ENCODE measurements at places on chromosomes 4 and X.

DNA sequence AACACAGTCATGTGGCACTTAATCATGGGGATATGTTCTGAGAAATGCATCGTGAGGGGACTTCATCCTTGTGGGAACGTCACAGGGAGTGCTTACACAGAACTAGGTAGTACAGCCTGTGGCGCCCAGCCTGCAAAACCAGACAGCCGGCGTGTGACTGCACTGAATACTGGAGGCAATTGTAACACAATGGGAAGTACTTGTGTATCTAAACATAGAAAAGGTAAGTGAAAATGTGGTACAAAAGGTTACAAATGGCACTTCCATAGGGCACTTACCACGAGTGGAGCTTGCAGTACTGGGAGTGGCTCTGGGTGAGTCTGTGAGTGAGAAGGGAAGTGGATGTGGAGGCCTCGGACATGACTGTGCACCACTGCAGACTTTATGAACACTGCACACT, 5.2 kb downstream of the TLR3 start:
- DNase-seq = no peak

GRCh38 chr4:156437666-156438065, 484.0 kb upstream of the CTSO start:
- DNase-seq = no peak

DNA sequence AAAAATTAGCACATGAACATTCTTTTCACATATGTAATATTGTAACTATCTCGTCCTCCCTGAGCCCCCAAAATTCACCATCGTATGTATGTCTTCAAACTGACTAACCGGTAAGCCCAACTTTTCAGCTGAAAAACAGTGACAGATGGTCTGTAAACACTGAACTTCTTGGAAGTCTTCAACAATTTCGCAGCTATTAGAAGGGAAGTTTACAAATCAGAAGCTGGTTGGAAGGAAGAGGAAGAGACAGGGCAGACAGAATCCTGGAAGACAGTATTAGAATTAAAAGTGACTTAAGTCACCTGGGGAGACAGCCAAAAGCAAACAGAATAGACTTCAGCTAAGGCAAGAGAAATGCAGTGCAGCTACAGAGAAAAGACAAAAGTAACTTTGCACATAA, 858.4 kb downstream of the ADGRL3 start:
- DNase-seq = no peak

- peak; percentile 5 for DNase-seq
Observed at GRCh38 chr4:139266583-139267257, 13.3 kb downstream of the MGARP start.

- no peak for DNase-seq
Observed at GRCh38 chr4:101067383-101067782, 279.9 kb downstream of the PPP3CA start.

- no peak for DNase-seq
Observed at GRCh38 chr4:187065396-187065795, 341.7 kb upstream of the FAT1 start.

DNA sequence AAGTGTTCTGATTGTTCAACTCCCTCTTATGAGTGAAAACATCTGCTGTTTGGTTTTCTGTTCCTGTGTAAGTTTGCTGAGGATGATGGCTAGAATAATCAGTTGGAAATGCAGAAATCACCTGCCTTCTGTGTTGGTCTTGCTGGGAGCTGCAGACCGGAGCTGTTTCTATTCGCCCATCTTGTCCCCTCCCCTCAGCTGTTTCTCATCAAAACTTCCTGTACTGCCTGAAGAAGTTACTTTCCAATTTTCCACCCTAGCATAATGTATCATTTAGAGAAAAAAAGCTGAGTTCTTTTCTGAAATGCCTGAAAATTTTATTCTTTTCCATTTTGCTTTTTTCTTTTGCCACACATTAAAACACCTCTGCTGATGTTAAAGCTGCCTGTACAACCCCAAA, 167.6 kb downstream of the TEX13A start:
- no peak for DNase-seq

- no peak for DNase-seq
Observed at GRCh38 chr4:54496412-54496811, 161.3 kb upstream of the KIT start.

GRCh38 chrX:18353931-18354368, 538 bp downstream of the SCML2 start:
- DNase-seq = peak; percentile 42

DNA sequence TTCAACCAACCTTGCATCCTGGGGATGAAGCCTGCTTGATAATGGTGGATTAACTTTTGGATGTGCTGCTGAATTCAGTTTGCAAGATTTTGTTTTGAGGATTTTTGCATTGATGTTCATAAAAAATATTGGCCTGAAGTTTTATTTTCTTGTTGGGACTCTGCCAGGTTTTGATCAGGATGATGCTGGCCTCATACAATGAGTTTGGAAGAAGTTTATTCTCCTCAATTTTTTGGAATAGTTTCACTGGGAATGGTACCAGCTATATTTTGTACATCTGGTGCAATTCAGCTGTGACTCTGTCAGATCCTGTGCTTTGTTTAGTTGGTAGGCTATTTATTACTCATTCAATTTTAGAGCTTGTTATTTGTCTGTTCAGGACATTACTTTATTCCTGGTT, 340.3 kb upstream of the TRAM1L1 start:
- no peak for DNase-seq

GRCh38 chr4:138104284-138104680, 137.9 kb downstream of the SLC7A11 start:
- DNase-seq = no peak

DNA sequence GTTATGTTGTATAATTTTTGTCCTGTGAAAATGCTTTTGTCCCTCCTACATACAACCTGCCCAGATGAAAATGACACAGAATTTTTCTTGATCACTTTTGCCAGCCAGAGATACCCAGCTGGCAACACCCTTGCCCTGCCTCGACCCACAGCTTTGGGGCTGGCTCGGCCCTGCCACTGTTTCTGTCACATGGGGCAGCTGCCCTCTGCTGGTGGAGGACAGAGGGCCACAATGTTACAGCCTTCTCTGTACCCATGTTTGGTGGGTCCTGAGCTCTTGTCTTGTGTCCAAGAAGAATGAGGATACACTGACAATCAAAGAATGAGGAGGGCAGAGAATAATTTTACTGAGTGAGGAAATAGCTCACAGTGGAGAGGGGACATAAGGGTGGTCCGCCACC, 31.1 kb downstream of the BMP15 start:
- no peak for DNase-seq

GRCh38 chr4:171639540-171639939, 173.7 kb upstream of the GALNTL6 start:
- DNase-seq = no peak

DNA sequence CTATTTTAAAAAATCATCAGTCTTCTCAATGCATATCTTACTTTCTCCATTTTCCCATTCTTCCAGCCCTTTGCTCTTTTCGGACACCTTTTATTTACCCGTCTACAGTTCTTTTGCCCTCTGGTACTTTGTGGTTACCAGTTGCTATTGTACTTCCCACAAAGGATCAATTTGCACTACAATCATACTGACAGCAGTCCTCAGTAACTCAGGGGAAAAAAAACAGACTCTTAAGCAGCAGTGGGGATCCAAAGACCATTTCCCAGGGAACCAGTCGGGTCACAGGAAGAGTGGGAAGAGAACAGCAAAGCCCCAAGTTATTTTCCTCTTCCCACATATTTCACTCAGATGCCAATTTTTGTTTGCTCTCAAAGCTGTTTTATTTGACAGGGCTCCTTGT, 23.1 kb downstream of the DMD start:
- DNase-seq = no peak

DNA sequence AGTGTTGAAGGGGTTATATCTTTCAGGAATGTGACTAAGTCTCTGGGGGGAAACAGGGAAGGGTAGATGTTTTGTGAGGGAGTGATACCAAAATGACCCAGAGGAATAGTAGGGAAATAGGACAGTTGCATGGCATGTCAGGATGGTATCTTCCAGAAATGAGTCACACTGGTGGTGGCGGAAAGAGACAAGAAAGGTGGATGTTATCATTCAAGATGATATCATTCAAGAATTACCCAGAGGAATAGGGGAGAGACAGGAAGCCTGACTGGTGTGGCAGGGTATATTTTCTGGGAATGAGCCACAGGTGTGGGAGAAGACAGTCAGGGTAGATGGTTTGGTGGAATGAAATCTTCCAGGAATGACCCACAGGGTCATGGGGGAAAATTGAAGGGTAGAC, 61.1 kb downstream of the MAOA start:
- DNase-seq = no peak

GRCh38 chrX:130741584-130741983, 161.4 kb downstream of the ENOX2 start:
- no peak for DNase-seq

DNA sequence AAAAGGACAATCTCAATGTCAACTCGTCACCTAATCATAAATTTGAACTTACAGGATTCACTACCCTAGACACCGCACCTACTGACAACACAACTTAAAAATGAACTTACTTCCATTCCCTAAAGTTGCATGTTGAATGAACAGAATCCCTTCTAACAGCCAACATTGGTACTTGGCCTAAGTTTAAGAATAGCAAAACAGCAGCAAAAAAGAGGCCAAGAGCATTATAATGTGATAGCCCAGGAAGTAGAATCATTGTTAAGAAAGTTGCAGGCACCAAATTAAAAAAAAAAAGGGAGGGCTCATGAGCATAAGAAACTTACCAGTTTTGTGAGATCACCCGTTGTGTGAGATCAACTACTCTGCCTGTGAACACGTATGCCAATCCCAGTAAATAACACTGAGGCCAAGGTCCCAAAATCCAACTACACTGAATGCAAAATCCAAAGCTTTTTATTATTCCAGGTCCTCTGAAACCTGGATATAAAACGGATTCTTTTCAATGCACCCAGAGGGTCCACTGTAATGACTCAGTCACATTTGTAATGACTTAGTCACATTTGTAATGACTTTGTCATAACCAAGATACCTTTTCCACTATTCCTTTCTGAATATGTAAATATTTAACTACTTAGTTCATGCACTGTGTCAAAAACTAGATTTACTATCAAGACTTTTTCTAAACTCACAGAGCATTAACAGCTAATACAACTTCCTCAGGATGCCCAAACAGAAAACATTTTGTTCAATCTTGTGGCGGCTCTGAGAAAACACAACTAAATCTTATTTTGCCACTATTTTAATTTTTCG, 6.8 kb downstream of the HNRNPDL start:
- no peak for DNase-seq

- DNase-seq = peak; percentile 49
Observed at GRCh38 chrX:34764852-34765361, 107.8 kb upstream of the TMEM47 start.

DNA sequence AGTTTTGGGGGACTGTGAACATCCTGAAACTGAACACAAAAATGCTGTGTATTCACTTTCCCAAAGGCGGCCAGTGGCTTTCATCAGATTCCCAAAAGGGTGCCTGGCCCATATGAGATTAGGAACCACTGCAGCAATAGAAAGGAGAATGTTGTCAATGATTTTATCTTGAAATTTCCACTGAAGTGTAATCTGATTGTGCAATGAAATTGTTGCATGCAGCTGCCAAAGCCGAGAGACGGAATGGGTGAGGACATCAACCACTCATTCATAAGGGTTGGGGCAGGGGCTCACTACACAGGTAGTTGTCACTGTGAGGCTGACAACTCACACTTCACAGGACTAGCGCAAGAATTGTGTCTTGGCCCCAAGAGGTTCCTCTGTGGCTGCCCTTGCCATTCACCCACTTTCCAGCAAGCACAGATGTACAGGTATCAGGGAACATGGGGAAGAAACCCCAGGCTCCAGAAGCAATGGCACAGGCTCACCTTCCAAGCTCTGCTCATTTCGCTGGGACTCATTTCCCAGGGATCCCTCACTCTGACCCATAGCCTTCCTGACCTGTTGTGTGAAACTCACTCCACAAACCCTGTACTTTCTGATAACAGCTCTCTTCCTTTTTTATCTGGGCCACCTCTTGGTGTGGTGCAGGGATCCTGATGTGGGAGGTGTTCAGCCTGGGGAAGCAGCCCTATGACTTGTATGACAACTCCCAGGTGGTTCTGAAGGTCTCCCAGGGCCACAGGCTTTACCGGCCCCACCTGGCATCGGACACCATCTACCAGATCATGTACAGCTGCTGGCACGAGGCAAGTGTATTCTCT, 48.8 kb downstream of the BMX start:
- DNase-seq = no peak

DNA sequence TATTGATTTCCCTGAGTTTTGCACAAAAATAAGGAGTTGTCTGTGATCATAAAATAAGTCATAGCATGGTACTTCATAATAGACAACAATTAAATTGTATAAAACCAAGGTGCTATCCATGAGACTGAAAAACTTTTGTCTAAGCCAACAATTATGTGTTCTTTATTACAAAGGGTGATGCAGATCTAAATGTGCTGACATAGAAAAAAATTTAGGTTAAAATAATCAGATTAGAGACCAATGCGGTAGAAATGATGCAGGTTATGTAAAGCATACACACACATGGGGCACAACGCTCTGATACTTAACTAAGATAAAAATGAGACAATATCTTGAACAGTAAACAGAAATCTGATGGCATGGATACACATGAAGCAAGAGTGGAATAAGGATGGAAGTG, 113.3 kb downstream of the PWWP3B start:
- DNase-seq = no peak

DNA sequence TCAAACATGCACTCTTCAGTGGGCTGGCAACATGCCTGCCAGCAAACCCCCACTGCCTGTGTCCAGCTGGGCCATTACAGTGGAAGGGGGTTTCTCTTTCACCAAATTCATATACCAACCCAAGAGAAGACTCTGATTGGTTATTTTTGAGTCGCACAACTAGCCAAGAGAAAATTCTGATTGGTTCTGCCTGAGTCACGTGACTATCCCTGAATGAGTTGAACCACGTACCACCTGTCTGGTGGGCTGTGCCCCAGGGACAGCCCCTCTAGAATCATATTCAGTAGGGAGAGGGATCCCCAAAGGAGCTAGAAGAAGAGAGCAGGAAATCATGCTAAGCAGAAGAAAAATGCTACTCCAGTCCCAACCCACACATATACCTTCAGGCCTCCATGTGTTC, 313.1 kb downstream of the STK32B start:
- DNase-seq = no peak
